ENCODE measurements at places on chromosomes 2 and 18. TPM values are rescaled to one million over a fixed set of nuclear protein-coding genes. Genes with fewer than 3 reads are reported as not detected.

- DNase-seq = peak; percentile 21
Observed at GRCh38 chr2:137155356-137156104, 390.2 kb downstream of the THSD7B start.

DNA sequence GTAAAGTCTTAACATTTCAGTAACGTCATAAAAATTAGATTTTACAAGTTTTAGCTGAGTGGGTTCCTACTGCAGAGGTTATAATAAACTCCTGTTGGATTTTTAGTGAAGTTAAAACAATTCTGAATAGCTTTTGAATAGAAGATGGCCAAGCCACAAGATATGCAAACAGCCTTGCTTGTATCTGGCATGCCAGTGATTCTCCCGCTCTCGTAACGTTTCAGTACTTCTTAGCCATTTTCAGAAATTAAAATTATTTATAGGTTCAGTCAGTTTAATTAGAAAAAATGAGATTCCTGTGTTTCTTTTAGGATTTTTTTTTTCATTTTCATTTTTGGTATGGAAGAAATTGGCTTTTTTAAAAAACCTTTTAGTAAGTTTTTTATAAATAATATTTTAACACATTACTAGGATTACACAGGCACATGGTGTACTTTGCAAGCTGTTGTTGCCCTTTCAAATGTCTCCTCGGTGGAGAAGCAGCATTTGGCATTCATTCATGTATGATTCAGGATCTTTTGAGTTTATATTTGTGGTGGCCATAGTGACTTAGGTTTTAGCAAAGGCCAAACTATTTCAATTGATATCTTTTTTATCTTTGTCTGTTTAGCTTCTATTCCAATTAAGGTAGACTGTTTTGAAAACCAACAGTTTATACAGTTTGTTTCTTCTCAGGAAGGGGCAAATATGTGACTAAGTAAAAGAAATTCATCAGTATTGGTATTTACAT is 30.6 kb upstream of the RND3 start:
- DNase-seq = no peak

DNA sequence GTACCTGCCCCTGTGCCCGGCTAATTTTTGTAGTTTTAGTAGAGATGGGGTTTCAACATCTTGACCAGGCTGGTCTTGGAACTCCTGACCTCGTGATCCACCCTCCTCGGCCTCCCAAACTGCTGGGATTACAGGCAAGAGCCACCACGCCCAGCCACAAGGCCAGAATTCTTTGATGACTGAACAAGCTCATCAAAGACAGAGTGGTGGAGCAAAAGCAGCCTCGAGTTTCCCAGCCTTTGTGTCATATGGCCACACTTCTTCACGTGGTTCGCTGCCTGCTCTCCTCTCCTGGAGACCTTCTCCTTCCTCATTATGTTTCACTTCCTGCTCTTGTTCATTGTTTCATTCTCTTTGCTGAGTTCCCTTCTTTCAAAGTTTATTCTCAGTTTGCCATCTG is 9.9 kb upstream of the NPC1 start:
- no peak for DNase-seq

Gene UGT1A8
- not detected for total RNA-seq

- peak; percentile 2 for DNase-seq
Observed at GRCh38 chr2:139685090-139685983, 905.1 kb upstream of the NXPH2 start.

Gene B3GNT7
- not detected for total RNA-seq

DNA sequence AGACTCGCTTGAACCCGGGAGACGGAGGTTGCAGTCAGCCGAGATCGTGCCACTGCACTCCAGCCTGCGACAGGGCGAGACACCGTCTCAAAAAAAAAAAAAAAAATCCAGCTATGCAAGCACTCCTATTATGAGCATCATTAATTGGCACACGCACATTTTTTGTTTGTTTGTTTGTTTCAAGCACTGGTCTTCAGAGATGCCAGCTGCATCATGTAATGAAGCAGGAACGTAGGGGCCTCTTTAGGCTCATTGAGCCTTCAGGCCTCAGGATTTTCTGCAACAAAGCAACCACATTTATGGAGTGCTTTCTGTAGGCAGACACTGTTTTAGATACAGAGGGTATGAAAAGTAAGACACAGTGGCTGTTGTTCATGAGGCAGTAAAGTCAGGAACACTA is 585.8 kb downstream of the CNTNAP5 start:
- no peak for DNase-seq

DNA sequence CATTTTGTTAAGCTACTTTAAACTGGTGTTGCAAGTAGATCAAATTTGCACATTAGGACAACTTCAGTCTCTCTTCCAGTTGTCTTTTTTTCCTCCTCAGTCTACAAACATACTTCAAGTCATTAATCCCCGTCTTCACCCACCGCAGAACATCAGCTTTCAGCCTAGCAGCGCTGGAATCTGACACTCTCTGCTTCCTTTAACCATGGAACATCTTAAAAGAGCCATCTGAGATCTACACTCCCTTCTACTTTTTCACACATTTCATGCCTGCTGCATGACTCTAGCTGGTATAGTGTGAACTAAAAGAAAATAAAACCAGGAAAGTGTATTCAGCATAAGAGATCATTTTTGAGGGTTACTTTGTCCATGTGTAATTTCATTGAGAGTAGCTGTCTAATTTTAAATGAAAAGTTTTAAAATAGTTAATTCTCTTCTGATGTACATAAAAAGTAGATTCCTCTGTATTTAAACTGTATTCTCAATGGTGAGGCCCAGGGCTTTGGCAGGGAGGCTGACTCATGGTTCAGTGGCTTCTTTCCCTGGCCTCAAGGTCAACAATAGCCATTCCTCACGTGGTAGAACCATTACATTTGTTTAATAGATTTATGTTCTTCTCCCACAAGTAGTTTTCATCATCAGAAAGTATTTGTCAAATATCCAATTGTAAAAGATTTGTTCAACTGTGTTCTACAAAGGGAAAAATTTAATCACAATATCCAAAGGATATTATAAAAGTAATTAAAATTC is 16.5 kb downstream of the SGPP2 start:
- DNase-seq = peak; percentile 82

- peak; percentile 43 for DNase-seq
Observed at GRCh38 chr2:79219383-79219988, 59.9 kb upstream of the REG3A start.

Gene CTAGE1
- total RNA-seq = not detected

- DNase-seq = no peak
Observed at GRCh38 chr2:188604579-188604978, 312.9 kb downstream of the GULP1 start.

GRCh38 chr2:126909781-126910180 is 11.1 kb downstream of the TEX51 start:
- no peak for DNase-seq

All from A172 (cell line).